ENCODE measurements at places on chromosomes 3 and 15. TPM values are rescaled to one million over a fixed set of nuclear protein-coding genes. Genes with fewer than 3 reads are reported as not detected.

The CYP8B1 gene
- total RNA-seq: not detected

The PDZRN3 gene
- total RNA-seq: 33.8 TPM

The P3H2 gene
- 1.2 TPM for total RNA-seq

The RPL29 gene
- total RNA-seq: 932 TPM

The TLR9 gene
- total RNA-seq: not detected

The ZNF35 gene
- 10.4 TPM for total RNA-seq

The C3orf49 gene
- total RNA-seq: not detected

The CADM2 gene
- not detected for total RNA-seq

The HTR3E gene
- not detected for total RNA-seq

The AGBL1 gene
- total RNA-seq: not detected

The GOLGA8S gene
- not detected for total RNA-seq

The MTHFS gene
- 10.3 TPM for total RNA-seq

The ST3GAL6 gene
- total RNA-seq: 0.59 TPM

The CTXND1 gene
- total RNA-seq: not detected

The C3orf33 gene
- 1.6 TPM for total RNA-seq

The CHRM5 gene
- not detected for total RNA-seq

The AADACL2 gene
- total RNA-seq: not detected

The SLC2A2 gene
- not detected for total RNA-seq

The TEX55 gene
- total RNA-seq: not detected

The ZNF774 gene
- 0.98 TPM for total RNA-seq

The POLQ gene
- total RNA-seq: 4.4 TPM

The C2CD4B gene
- total RNA-seq: not detected

The GOLGA8A gene
- 16.9 TPM for total RNA-seq

The CCR9 gene
- total RNA-seq: not detected

The ACKR2 gene
- 0.20 TPM for total RNA-seq

The FETUB gene
- not detected for total RNA-seq

The TF gene
- under 0.01 TPM for total RNA-seq

The ST8SIA2 gene
- total RNA-seq: not detected

The SERPINI2 gene
- not detected for total RNA-seq

The RPL14 gene
- 216 TPM for total RNA-seq

The GABRA5 gene
- total RNA-seq: not detected

The TNFAIP8L3 gene
- 21.5 TPM for total RNA-seq

The CAPN3 gene
- total RNA-seq: 1.5 TPM
